ENCODE measurements at places on chromosomes 1 and 21. TPM values are rescaled to one million over a fixed set of nuclear protein-coding genes. Genes with fewer than 3 reads are reported as not detected.

GRCh38 chr1:86137436-86137835, 19.1 kb downstream of the COL24A1 start:
- no peak for DNase-seq

Gene C1orf21
- 0.16 TPM for total RNA-seq

Gene PDPN
- not detected for total RNA-seq

Gene PCP4L1
- not detected for total RNA-seq

- DNase-seq: no peak
Observed at GRCh38 chr1:5911871-5912271, 80.4 kb downstream of the NPHP4 start.

Gene NKAIN1
- not detected for total RNA-seq

- DNase-seq: no peak
Observed at GRCh38 chr1:165843304-165843703, 15.9 kb downstream of the UCK2 start.

Gene SAMSN1
- total RNA-seq: 51.3 TPM

Gene GSTM1
- total RNA-seq: 36.2 TPM

Gene ADGRL4
- not detected for total RNA-seq

All from CD4-positive, alpha-beta T cell (primary cell).